ENCODE measurements at places on chromosomes 4 and X.
A peak's percentile ranks its signal among the peaks of the same experiment; 100 is the strongest.

DNA sequence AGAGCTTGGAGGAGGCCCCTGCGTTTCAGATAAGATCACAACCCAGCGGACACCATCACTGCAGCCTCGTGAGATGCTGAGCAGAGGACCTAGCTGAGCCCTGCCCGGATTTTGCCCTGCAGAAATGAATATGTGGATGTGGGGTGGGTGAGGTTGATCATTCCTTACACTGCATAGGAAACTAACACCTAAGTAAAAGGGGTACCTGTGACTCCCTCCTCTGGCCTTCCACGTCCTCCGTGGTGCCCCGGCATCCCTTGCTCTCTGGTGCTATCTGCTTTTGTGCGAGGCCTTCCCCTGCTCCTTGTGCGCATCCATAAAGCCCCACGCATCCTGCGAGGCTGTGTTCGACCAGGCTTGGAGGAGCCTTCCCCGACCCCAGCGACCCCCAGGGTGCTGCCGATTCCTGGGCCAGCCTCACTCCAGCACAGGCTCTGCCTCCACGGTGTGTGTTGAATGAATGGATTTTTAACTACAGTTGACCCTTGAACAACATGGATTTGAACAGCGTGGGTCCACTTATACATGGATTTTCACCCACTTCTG lies 25.6 kb upstream of the GPR78 start:
- DNase-seq = no peak

DNA sequence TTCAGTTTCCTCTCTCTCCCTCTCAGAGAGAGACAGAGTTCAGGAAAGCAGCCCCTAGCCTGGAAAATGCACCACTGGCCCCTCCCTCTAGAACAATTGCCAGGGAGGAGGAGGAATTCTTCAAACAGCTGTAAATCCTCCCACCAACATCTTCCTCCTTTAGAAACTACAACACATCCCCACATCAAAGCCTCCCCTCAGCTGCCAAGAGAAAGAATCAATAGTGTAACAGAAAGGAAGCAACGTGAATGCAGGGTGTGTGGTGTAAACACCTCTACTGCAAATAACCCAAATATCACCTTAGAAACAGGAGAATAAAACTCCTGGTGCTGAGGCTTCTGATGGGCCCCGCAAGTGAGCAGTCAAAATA lies 249.9 kb upstream of the GATB start:
- DNase-seq = no peak

- DNase-seq = no peak
Measured at GRCh38 chr4:171588764-171589163, 224.4 kb upstream of the GALNTL6 start.

DNA sequence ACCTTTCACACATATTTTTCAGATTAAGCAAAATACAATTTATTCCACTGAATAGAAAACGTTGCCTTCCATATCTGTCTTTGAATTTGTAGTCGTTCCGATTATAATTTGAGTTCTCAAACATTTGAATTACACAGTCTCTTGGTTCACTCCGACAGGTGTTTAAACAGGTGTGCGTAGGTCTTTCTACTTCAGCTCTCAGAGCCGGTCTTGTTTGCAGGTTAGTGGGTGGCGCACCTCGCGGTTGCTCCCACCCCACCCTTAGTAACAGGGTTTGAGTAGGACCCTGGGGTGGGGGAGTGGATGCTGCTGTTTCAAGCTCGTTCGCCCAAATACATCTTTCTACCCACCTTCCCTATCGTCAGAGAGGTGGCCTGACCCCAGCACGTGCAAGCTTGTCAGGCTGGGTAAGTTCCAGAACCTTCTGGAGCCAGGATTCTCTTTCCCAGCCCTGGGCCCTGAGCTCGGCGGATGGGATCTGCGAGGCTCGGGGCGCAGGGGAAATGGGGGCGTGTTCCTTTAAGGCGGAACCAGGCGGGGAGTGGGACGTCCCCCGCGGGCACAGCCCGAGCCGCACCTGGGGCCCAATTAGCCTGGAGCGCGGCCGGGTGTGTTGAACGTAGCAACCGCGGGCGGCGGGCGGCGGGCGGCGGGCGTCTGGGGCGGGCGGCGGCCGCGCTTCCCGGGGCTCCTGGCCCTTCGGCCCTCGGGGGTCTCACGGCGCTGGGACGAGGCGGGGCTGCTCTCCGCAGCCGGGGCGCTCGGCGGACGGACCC lies at the start of gene FAM149A:
Gene FAM149A, plus strand, starts transcription at position 591 of the 776 bp plus-strand sequence.
- peak; percentile 31 for DNase-seq

GRCh38 chrX:39931529-39932282 lies 166.1 kb downstream of the BCOR start:
- no peak for DNase-seq

DNA sequence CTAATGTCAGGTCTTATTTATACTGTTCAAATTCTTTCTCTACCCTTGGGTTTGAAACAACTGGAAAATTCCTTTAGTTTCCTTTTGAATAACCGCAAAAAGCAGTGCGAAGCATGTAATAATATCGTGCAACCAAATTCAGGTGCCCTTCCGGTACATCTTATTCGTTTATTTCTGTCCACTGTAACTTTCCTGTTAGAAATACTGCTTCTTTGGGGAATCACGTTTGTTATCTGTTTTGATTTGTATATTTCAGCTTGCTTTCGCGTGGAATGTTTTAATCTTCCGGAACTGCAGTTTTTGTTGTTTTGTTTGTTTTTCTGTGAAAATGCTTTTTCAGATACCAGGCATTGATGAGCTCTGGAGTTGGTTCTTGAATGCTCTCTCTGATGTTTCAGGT lies 85.7 kb upstream of the HPRT1 start:
- DNase-seq = no peak

- no peak for DNase-seq
Measured at GRCh38 chr4:140363558-140363957, 9.9 kb upstream of the SCOC start.

DNA sequence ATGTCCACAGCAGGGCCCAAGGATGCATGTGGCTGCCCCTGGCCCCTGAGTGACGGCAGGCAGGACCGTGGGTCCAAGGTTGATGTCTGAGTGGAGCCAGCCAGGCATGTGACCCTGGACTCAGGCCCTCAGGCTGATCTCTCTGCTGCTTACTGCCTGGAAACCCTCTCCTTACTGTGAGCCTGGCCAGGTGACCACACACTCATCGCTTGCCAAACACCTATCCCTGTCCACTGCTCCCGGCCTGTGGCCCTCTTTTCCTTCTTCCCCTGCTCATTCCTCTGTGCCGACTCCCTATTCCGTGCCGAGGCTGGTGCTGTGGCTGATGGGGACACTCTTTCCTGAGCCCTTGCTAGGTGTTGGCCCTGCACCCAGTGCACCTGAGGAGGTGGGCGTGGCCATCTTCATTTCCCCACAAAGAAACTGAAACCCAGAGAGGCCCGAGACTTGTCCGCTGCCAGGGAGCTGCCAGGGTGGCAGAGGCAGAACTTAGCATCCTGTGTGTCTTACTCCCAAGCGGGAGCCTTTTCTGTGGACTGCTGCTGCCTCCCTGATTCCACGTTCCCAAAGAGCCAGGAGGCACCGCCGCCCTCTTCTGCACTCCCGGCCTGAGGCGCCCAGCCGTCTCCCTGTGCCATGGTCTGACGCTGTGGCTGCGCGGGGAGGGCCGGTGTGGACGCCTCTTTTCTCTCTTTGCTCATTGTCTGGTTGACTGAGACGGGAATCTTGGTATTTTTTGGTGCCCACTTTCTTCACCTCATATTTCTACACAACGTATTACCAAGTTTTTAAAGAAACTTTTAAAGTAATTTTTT lies 11.2 kb upstream of the RNF4 start:
- DNase-seq = no peak

GRCh38 chrX:73076838-73077237 lies 2.5 kb downstream of the PABPC1L2A start:
- no peak for DNase-seq
